Substantia nigra (tissue), 51 donors: ENCODE measurements at places on chromosomes 3 and 15.

- no peak for DNase-seq
Observed at GRCh38 chr3:23654571-23654970, 151.2 kb upstream of the UBE2E1 start.

GRCh38 chr15:91860498-91860897 lies 7.0 kb downstream of the SLCO3A1 start:
- DNase-seq: no peak

- DNase-seq: no peak
Observed at GRCh38 chr3:64588380-64588779, 99.4 kb downstream of the ADAMTS9 start.

GRCh38 chr15:84856731-84857417 lies 27.6 kb upstream of the SLC28A1 start:
- no peak for DNase-seq

- DNase-seq: no peak
Observed at GRCh38 chr3:23550402-23550801, 255.4 kb upstream of the UBE2E1 start.

GRCh38 chr3:134846911-134847317 lies 51.9 kb downstream of the EPHB1 start:
- no peak for DNase-seq

- DNase-seq: no peak
Observed at GRCh38 chr15:74123131-74123429, 7.3 kb upstream of the ISLR2 start.

GRCh38 chr3:76615719-76616118 lies 424.2 kb upstream of the ROBO2 start:
- no peak for DNase-seq

- DNase-seq: no peak
Observed at GRCh38 chr3:78312851-78313250, 1273.0 kb downstream of the ROBO2 start.

DNA sequence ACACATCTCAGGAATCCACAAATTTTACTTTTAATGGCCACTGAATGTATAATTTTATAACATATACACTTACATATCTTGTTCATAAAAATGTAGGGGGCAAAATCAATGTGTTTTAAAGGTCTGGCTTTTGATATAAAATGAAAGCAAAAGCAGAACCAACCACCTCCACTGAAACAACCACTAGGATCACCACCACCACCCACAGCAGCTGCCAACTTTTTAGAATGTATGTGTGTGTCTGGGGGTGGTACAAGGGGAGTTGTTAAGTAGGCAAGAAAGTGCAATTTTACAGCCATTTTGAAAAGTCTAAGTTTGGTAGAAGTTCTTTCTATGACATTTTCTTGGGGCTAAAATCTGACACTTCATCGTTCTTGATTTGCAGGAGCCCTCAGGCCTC lies 44.0 kb downstream of the OTOL1 start:
- no peak for DNase-seq

GRCh38 chr3:143595456-143596077 lies 252.7 kb downstream of the SLC9A9 start:
- DNase-seq: no peak

- no peak for DNase-seq
Observed at GRCh38 chr3:134325061-134325705, 49.1 kb downstream of the AMOTL2 start.
